Activated CD4-positive, alpha-beta memory T cell treated with anti-CD3 and anti-CD28 coated beads for 36 hours (primary cell): ENCODE measurements at places on chromosomes 1 and 21. TPM values are rescaled to one million over a fixed set of nuclear protein-coding genes. Genes with fewer than 3 reads are reported as not detected.

DNA sequence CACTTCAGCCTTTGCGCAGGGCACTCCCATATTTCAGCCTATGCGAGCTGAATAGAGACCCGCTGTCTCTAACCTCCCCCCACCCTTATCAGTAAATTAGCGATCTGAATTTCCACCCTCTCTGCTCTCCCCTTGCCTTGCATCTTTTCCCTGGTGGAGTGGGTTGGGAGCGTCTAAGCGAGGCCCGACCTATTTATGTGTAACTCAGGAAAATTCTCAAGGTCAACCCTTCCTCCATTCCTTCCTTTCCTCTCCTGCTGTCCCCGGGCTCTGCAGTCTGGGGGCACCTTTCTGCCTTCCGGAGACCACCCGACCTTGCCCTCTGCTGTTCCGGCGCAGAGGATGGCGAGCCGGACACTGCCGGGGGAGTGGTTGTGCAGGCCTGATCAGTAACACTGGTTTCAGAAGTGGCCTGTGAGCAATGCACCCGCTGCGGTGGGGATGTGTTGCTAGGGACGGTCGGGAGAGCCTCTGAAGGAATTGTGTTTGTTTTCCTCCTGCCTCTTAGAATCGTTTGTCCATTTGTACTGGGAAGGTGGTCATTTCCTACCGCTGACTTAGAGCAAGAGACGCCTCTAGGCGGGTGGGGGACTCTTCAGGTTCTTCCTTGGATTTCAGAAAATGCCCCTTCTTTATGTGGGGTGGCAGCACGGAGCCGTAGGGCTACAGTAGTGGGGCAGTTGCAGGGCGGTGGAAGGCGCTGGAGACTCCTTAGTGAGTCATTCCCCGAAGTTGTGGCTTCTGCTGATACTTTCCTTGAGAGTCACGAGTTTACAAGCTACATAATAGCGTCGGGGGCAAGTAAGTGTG lies 513 bp downstream of the MGST3 start:
- peaks cover 15% of the 10 kb centered on the region for H3K4me1 ChIP-seq
- H3K27ac ChIP-seq: no peak overlapping the region
- H3K27me3 ChIP-seq: no peaks in the 10 kb centered on the region
- H3K36me3 ChIP-seq: no peaks in the 10 kb centered on the region
- H3K4me3 ChIP-seq: no peak overlapping the region

DNA sequence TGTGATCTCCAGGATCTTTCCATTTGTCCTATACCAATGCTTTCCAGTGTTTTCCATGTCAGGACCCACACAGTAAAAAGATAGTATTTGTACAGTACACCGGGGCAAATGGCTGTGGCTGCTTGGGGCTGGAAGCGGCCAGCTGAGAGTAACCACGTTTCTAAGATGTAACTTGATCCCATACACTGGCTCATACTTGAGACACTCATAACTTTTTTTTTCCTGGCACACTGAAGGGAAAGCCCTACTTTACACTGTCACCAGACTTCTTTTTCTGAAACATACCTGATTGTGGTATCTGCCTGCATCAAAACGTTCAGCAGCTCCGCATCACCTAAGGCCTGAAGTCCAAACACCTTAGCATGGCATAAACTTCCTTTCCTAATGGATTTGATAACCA lies 21.6 kb downstream of the VPS13D start:
- no peak overlapping the region for H3K4me3 ChIP-seq
- DNase-seq: no peak
- H3K27me3 ChIP-seq: no peaks in the 10 kb centered on the region
- no peak overlapping the region for H3K27ac ChIP-seq
- peaks cover 28% of the 10 kb centered on the region for H3K36me3 ChIP-seq

DNA sequence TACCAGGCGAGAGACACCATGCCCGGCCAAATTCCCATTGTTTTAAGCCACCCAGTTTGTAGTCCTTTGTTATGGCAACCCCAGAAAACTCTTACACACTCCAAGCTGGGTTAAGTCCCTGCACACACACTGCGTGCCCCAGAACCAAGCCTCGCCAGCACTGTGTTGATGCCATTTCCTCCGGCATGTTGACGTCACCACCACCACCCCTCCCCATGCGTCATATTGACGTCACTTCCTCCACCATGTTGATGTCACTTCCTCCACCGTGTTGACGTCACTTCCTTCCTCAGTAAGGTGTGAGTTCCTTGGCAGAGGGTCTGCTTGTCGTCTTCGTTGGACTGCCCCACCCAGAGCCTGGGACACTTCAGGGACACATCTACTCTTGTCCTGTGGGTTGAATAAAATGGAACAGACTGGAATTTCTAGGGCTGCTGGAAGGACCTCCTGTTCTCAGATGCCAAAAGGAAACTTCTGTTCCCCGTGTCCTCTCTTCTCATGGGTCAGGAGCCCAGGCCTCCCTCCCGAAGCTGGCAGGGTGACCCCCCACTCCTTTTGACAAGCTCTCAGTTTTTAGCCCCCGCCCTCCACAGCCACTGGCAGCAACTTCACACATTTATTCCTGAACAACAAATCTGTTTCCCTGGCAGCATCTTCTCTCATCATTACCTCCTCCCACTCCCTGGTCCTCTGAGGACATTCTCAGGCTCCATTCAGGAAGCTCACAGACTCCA lies 643.3 kb downstream of the NPHP4 start:
- H3K4me3 ChIP-seq: no peak overlapping the region
- peaks cover 1% of the 10 kb centered on the region for H3K27me3 ChIP-seq
- no peaks in the 10 kb centered on the region for H3K36me3 ChIP-seq
- no peak overlapping the region for H3K27ac ChIP-seq

DNA sequence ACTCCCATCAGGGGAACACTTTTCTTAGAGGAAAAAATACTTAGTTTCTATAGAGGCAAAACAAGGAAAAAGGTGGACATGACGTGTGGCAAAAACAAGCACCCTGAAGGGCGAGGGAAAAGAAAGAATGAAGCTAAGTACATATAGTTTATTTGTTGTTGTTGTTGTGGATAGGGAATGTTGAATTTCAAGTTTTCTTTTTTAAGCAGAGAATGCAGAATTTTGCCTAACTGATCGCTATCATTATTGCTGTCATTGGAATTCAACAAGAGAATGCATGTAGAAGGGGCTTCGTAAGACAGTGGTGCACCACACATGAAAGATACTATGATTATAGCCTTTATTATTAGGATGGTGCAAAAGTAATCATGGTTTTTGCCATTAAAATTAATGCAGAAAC lies 144.0 kb downstream of the LMO4 start:
- no peaks in the 10 kb centered on the region for H3K36me3 ChIP-seq
- H3K4me3 ChIP-seq: no peak overlapping the region
- no peak for DNase-seq
- no peaks in the 10 kb centered on the region for H3K4me1 ChIP-seq
- H3K27me3 ChIP-seq: no peaks in the 10 kb centered on the region
- H3K27ac ChIP-seq: no peak overlapping the region

DNA sequence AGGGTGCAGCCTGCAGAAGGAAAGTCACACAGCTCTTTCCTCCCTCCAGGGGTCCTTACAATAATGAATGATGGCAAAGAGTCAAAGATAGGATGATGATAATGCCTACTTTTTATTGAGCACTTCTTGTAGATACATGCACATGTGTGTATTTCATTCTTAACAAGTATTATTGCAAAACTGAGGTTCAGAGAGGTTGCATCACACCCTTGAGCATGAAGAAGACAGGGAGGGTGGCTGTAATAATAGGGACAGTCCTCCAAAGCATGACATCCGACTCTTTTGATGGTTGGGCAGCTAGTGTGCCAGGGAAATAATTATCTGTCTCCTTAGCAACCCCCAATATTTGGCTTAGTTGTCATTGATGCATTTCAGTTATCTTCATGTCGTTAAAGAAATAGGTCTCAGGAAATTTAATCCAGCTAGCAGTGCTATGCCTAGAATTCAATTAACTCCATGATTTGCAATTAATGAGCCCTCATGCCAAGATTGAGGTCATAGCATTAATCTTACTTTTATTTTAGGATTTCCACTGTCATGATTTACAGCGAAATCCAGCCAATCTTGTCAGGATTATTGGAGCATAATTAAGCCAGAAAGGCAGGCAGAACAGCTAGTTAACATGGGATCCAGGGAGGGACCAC lies 35.0 kb downstream of the DNAJC6 start:
- H3K4me1 ChIP-seq: no peaks in the 10 kb centered on the region
- no peaks in the 10 kb centered on the region for H3K36me3 ChIP-seq
- H3K27me3 ChIP-seq: no peaks in the 10 kb centered on the region
- no peak overlapping the region for H3K4me3 ChIP-seq

DNA sequence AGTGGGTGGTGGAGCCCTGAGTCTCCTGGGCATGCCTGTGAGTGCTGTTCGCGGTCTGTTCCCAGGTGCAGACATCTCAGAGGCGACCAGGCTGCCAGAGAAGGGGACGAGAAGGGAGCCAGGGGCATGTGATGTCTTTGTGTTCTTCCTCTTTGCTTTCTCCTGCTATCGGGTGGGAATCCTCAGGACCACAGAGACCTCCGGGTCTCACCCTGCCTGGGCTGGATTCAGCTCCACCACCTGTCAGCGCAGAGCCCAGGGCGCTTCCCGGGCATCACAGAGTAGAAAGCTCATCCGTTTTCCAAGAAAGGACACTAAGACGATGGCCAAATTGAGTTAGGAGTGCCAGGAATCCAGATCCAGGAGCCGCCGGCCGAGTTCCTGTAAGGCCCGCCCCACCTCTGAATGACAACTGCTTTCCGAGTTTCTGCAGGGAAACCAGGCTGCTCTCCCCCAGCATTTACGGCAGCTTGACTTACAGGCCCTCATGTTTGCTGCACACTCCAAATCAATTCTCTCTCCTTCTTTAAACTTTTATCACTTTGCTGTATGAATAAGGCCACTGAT lies 130.8 kb downstream of the CAMTA1 start:
- no peak for DNase-seq
- no peaks in the 10 kb centered on the region for H3K4me1 ChIP-seq
- no peak overlapping the region for H3K4me3 ChIP-seq
- H3K36me3 ChIP-seq: no peaks in the 10 kb centered on the region

- peaks cover 6% of the 10 kb centered on the region for H3K27me3 ChIP-seq
- DNase-seq: no peak
- H3K4me1 ChIP-seq: no peaks in the 10 kb centered on the region
Observed at GRCh38 chr1:169762699-169763098, 28.8 kb upstream of the SELE start.

Gene ADAMTS4
- total RNA-seq: 2.3 TPM

Gene SCAMP3
- total RNA-seq: 91.7 TPM

Gene DIRAS3
- total RNA-seq: not detected

Gene THEM4
- 24.9 TPM for total RNA-seq

GRCh38 chr1:228259951-228260350 lies 52.1 kb downstream of the OBSCN start:
- H3K27ac ChIP-seq: no peak overlapping the region
- no peak overlapping the region for H3K4me3 ChIP-seq
- H3K4me1 ChIP-seq: no peaks in the 10 kb centered on the region
- H3K36me3 ChIP-seq: peaks cover 21% of the 10 kb centered on the region
- no peaks in the 10 kb centered on the region for H3K27me3 ChIP-seq

DNA sequence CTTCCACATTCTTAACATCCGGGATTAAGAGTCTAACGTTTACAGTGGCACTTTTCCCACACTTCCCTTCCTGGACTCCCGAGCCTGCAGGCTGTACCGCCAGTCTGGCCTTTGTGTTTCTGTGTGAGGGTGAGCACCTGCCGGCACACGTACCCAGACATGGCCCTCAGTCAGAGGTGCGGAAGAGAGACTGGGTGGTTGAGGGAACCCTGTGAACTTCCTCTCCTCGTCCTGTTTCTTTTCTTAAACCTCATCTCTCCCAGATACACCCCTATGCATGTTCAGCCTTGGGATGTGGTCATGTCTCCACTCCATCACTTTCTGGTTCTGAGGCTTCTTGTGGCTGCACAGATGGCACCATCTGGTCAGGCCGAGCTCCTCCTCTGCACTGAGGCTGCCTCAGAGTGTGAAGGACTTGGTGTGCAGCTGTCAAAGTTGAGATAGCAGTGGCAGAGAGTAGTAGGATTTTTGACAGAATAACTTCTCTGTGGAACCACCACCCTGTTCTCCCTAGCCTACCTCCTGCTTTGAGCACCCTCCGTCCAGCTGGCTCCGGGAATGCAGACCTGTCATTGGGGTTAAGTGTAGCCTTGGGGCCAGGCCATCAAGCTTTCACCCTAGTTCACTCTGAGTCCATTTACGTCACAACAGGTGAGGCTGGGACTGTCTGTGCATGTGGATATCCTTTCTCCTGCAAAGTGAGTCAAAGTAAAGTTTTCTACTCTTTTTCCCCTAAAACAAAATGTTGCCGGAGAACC lies 31.4 kb downstream of the VASH2 start:
- DNase-seq: no peak
- H3K27ac ChIP-seq: no peak overlapping the region
- H3K4me1 ChIP-seq: peaks cover 36% of the 10 kb centered on the region
- no peaks in the 10 kb centered on the region for H3K36me3 ChIP-seq

- H3K36me3 ChIP-seq: no peaks in the 10 kb centered on the region
- no peak overlapping the region for H3K27ac ChIP-seq
- DNase-seq: no peak
- H3K27me3 ChIP-seq: no peaks in the 10 kb centered on the region
Observed at GRCh38 chr1:178172939-178173338, 79.0 kb downstream of the RASAL2 start.

GRCh38 chr1:2594001-2594640 lies 7.5 kb downstream of the PRXL2B start:
- peaks cover 1% of the 10 kb centered on the region for H3K4me1 ChIP-seq
- no peak for DNase-seq
- H3K4me3 ChIP-seq: no peak overlapping the region
- H3K27me3 ChIP-seq: no peaks in the 10 kb centered on the region

- H3K4me3 ChIP-seq: no peak overlapping the region
- no peak overlapping the region for H3K27ac ChIP-seq
- H3K4me1 ChIP-seq: peaks cover 34% of the 10 kb centered on the region
- no peak for DNase-seq
- peaks cover 18% of the 10 kb centered on the region for H3K36me3 ChIP-seq
- no peaks in the 10 kb centered on the region for H3K27me3 ChIP-seq
Observed at GRCh38 chr1:91727763-91728162, 158.2 kb downstream of the TGFBR3 start.

- H3K36me3 ChIP-seq: no peaks in the 10 kb centered on the region
- no peaks in the 10 kb centered on the region for H3K27me3 ChIP-seq
- no peak overlapping the region for H3K4me3 ChIP-seq
- H3K27ac ChIP-seq: no peak overlapping the region
Observed at GRCh38 chr1:166484871-166485270, 318.1 kb upstream of the FAM78B start.

GRCh38 chr1:164470996-164471395 lies 88.0 kb upstream of the PBX1 start:
- no peaks in the 10 kb centered on the region for H3K36me3 ChIP-seq
- H3K4me1 ChIP-seq: no peaks in the 10 kb centered on the region
- H3K27me3 ChIP-seq: no peaks in the 10 kb centered on the region
- DNase-seq: no peak
- H3K4me3 ChIP-seq: no peak overlapping the region

DNA sequence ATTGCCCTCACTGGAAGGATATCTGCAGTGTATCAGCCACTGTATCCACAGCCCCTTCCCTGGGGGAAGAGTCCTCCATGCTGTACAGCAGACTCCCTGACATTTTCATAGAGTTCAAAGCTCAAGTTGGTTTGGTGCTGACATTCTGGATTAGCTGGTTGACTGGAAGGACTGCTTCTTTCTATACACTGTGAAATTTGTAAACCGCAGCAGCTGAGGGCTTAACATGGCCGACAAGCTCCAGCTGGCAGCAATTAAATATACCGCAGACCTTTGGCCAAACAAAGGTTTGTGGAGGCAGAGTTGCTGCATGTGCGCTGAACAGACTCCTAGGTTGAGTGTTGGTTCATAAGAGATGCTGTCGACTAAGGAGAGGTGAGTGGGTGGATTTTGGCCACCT lies 126.4 kb downstream of the DHRS3 start:
- DNase-seq: no peak
- peaks cover 5% of the 10 kb centered on the region for H3K36me3 ChIP-seq
- no peak overlapping the region for H3K27ac ChIP-seq
- no peaks in the 10 kb centered on the region for H3K27me3 ChIP-seq

- no peak overlapping the region for H3K27ac ChIP-seq
- no peaks in the 10 kb centered on the region for H3K4me1 ChIP-seq
- no peaks in the 10 kb centered on the region for H3K27me3 ChIP-seq
- DNase-seq: no peak
- H3K4me3 ChIP-seq: no peak overlapping the region
- H3K36me3 ChIP-seq: no peaks in the 10 kb centered on the region
Observed at GRCh38 chr1:193626695-193627094, 440.3 kb upstream of the B3GALT2 start.
